Natural killer cell (primary cell): ENCODE measurements at places on chromosomes 12 and 14. TPM values are rescaled to one million over a fixed set of nuclear protein-coding genes. Genes with fewer than 3 reads are reported as not detected.
A peak's percentile ranks its signal among the peaks of the same experiment; 100 is the strongest.

GRCh38 chr14:104917116-104917515 lies 7.6 kb upstream of the PLD4 start:
- no peak overlapping the region for H3K4me3 ChIP-seq
- no peak for DNase-seq
- no peaks in the 10 kb centered on the region for H3K4me1 ChIP-seq
- no peaks in the 10 kb centered on the region for H3K27me3 ChIP-seq
- H3K36me3 ChIP-seq, result no peaks in the 10 kb centered on the region

GRCh38 chr14:20934148-20934762 lies 21.0 kb upstream of the RNASE2 start:
- H3K4me3 ChIP-seq, result no peak overlapping the region
- H3K4me1 ChIP-seq, result no peaks in the 10 kb centered on the region
- H3K27me3 ChIP-seq, result no peaks in the 10 kb centered on the region
- no peak overlapping the region for H3K27ac ChIP-seq
- peak; percentile 19 for DNase-seq

Gene GSC
- 0.28 TPM for total RNA-seq

Gene PSMB5
- total RNA-seq, result 16.4 TPM

DNA sequence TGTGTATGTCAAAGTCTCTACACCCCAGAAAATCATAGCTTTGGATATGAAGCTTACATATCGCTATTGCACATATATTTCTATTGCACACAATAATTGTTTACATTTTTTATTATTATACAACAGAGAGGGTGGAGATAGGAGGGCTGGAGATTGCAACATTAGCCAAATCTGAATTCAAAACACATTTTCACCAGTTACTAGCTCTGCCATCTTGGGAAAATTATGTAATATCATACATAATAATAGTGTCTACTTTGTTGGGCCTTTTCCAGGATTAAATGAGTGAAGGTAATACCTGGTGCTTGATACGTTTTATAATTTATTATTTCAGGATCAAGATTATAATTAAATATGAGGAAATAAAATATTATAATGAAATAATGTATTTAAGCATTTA lies 507.4 kb upstream of the TBX3 start:
- H3K4me1 ChIP-seq, result no peaks in the 10 kb centered on the region
- no peaks in the 10 kb centered on the region for H3K36me3 ChIP-seq
- no peak overlapping the region for H3K27ac ChIP-seq

- H3K27ac ChIP-seq, result no peak overlapping the region
- no peak for DNase-seq
Measured at GRCh38 chr12:49274396-49275069, 9.7 kb downstream of the TUBA1C start.

GRCh38 chr14:90027842-90028241 lies 34.0 kb upstream of the KCNK13 start:
- H3K27me3 ChIP-seq, result no peaks in the 10 kb centered on the region
- peaks cover 20% of the 10 kb centered on the region for H3K36me3 ChIP-seq

GRCh38 chr14:28570391-28570790 lies 196.2 kb upstream of the FOXG1 start:
- H3K4me3 ChIP-seq, result no peak overlapping the region
- H3K27ac ChIP-seq, result no peak overlapping the region
- no peaks in the 10 kb centered on the region for H3K27me3 ChIP-seq
- DNase-seq, result no peak

Gene SMIM41
- total RNA-seq, result not detected

DNA sequence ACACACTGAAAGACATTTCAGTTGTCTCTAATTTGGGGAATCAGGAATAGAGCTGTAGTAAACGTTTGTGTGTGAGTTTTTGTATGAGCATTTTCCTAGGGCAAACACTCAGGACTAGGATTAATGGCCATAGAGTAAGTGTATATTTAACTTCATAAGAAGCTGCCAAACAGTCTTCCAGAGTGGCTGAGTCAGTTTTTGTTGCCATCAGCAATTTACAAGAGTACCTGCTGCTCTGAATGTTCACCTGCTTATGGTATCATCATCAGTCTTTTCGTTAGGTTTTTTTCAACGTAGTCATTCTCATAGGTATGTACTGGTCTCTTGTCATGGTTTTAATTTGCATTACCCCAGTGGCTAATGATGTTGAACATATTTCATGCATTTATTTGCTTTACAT lies 30.6 kb upstream of the TRHDE start:
- H3K27me3 ChIP-seq, result no peaks in the 10 kb centered on the region
- no peak overlapping the region for H3K4me3 ChIP-seq
- H3K36me3 ChIP-seq, result no peaks in the 10 kb centered on the region
- no peaks in the 10 kb centered on the region for H3K4me1 ChIP-seq

DNA sequence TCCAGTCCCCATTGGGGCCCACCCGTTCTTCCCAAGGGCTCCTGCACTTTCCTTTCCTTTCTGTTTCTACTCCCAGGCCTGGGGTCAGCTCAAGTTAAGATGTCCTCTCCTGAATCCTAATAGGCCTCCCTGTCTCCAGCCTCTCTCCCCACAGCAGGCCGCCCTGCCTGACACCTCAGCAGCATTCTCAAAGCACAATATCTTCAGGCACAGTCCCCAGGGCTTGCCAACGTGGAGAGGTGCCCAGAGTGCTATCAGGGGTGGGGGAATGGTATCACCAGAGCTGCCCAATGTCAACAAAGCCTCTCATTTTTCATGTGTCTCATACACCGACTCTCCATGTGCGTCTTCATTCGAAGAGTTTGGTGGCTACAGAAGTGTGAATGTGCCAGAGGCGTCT lies 123.0 kb downstream of the FOXN3 start:
- H3K4me1 ChIP-seq, result peaks cover 27% of the 10 kb centered on the region
- H3K36me3 ChIP-seq, result peaks cover 5% of the 10 kb centered on the region
- no peaks in the 10 kb centered on the region for H3K27me3 ChIP-seq

DNA sequence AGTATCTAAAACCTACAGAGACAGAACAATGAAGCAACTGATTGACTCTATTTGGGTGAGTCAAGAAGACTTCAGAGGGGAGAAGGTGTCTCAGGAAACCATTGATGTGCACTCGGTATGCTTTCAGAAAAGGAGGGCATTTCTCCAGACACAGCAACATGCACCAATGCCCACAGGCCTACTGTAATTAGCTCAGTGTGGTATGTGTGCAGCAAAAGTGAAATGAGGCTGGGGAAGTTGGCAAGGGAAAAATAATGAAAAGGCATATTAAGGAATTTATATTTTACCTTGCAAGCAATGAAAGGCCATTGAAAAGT lies 158.4 kb upstream of the GRIP1 start:
- H3K4me3 ChIP-seq, result no peak overlapping the region
- no peak for DNase-seq
- H3K36me3 ChIP-seq, result no peaks in the 10 kb centered on the region
- no peak overlapping the region for H3K27ac ChIP-seq
- H3K4me1 ChIP-seq, result no peaks in the 10 kb centered on the region

Gene CLEC2A
- total RNA-seq, result not detected

DNA sequence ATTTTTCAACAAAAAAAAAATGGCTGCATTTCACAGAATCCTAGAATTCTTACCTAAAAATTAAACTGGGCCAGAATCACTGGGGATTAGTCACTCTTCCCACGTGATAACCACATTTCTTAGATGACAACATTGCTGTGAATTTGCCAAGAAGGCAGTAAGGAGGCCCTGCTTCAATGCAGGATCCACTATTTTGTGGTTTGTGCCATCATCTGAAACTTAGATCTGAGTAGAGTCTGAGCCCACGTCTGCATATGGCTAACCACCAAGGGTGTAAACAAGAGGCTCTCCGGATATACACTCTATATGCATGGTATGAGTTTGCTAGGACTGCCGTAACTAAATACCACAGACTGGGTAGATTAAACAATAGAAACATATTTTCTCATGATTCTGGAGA lies 24.4 kb upstream of the TBX5 start:
- no peak overlapping the region for H3K27ac ChIP-seq
- no peaks in the 10 kb centered on the region for H3K4me1 ChIP-seq
- no peaks in the 10 kb centered on the region for H3K36me3 ChIP-seq
- no peaks in the 10 kb centered on the region for H3K27me3 ChIP-seq
- no peak overlapping the region for H3K4me3 ChIP-seq
- DNase-seq, result no peak

- H3K4me3 ChIP-seq, result no peak overlapping the region
- no peaks in the 10 kb centered on the region for H3K27me3 ChIP-seq
- H3K4me1 ChIP-seq, result peaks cover 5% of the 10 kb centered on the region
- DNase-seq, result no peak
- no peaks in the 10 kb centered on the region for H3K36me3 ChIP-seq
- no peak overlapping the region for H3K27ac ChIP-seq
Measured at GRCh38 chr12:76156726-76157125, 72.2 kb upstream of the NAP1L1 start.

Gene CD163
- 2.9 TPM for total RNA-seq

Gene SLC25A21
- not detected for total RNA-seq

Gene APOF
- total RNA-seq, result not detected

Gene KRT74
- 0.38 TPM for total RNA-seq

DNA sequence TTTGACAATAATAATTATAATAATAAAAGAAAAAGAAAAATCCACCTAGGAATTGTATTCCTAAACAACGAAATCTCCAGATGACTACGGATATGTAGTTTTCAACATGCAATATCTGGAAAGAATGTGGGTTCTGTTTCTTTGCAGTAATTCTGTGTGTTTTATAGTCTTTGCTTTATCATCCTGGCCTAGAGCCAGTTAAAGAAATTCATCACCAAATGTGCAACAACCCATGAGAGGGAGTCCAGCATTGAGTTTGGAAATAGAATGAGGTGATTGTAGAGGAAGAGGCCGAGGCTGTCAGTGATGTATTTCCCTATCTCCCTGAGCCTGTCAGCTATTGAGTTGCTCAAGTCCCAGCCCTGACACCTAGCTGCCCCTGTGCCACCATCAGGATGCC lies 200.5 kb upstream of the DCN start:
- H3K4me3 ChIP-seq, result no peak overlapping the region
- no peak overlapping the region for H3K27ac ChIP-seq
- no peak for DNase-seq
- H3K4me1 ChIP-seq, result no peaks in the 10 kb centered on the region

Gene SYNDIG1L
- total RNA-seq, result not detected

- DNase-seq, result no peak
- H3K27ac ChIP-seq, result no peak overlapping the region
- no peaks in the 10 kb centered on the region for H3K4me1 ChIP-seq
- H3K36me3 ChIP-seq, result no peaks in the 10 kb centered on the region
- no peak overlapping the region for H3K4me3 ChIP-seq
Measured at GRCh38 chr14:101336183-101336582, 225.1 kb upstream of the DIO3 start.

Gene SDR9C7
- 0.20 TPM for total RNA-seq

GRCh38 chr14:72613975-72614319 lies 280.0 kb downstream of the DPF3 start:
- H3K36me3 ChIP-seq, result no peaks in the 10 kb centered on the region
- H3K27me3 ChIP-seq, result no peaks in the 10 kb centered on the region
- peaks cover 7% of the 10 kb centered on the region for H3K4me1 ChIP-seq

DNA sequence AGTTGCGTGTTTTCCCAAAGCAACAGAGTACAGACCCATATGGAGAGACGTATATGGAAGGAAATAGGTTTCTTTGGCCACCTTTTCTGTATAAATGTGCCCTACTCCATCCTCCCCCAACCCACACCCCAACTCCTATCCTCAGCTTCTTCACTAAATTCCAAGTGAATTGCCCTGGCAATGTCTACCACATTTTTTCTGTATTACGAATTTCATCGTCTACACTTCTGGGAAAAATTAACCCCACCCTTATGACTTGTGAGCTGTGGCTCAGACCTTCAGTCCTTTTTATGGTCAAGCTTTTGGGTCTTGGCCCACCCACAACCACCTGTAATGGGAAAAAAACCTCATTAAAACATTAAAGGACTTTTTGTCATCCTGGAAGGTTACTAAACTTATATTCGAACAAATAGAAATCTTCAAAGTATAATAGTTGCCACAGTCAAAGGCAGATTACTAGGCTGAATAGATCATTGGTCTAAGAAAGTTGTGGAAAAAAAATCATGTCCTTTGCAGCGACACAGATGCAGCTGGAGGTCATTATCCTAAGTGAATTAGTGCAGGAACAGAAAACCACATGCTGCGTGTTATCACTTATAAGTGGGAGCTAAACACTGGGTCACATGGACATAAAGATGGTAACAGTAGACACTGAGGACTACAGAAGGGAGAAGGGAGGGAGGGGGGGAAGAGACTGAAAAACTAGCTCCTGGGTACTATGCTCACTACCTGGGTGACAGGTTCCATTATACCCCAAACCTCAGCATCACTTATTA lies 15.7 kb upstream of the NFKBIA start:
- H3K27ac ChIP-seq, result no peak overlapping the region
- H3K4me3 ChIP-seq, result no peak overlapping the region
- H3K4me1 ChIP-seq, result peaks cover 38% of the 10 kb centered on the region
- no peaks in the 10 kb centered on the region for H3K36me3 ChIP-seq

- H3K27ac ChIP-seq, result peak overlapping the region; percentile 96
- DNase-seq, result no peak
- peak overlapping the region; percentile 72 for H3K4me3 ChIP-seq
Measured at GRCh38 chr14:35122696-35123387, 490 bp downstream of the PRORP start.

Gene IQSEC3
- total RNA-seq, result 7.1 TPM

Gene MUCL1
- not detected for total RNA-seq

DNA sequence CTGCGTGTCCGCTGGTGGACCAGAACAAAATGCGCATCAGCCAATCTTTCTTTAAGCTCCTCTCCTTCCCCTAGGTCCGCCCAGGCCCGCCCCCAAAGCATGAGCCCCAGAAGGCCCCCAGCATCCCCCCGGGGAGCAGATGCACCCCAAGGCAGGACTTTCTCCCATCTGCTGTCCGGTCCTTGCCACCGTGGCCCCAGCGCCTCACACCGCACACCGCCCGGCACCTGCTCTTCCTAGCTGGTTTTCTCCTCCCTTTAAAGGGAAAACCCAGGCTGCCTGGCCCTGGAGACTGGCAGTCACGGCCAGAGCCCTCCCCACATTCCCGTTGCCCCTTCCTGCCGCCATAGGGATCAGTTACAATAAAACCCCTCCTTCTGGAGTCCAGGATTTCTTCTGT lies 30.2 kb downstream of the RIMBP2 start:
- no peaks in the 10 kb centered on the region for H3K27me3 ChIP-seq
- H3K4me3 ChIP-seq, result no peak overlapping the region
- H3K36me3 ChIP-seq, result no peaks in the 10 kb centered on the region

- H3K27me3 ChIP-seq, result peaks cover under 1% of the 10 kb centered on the region
- H3K27ac ChIP-seq, result no peak overlapping the region
- H3K4me3 ChIP-seq, result no peak overlapping the region
- H3K36me3 ChIP-seq, result peaks cover 11% of the 10 kb centered on the region
Measured at GRCh38 chr12:442235-442884, 17.4 kb upstream of the B4GALNT3 start.

- no peaks in the 10 kb centered on the region for H3K36me3 ChIP-seq
- H3K4me3 ChIP-seq, result no peak within 1 kb of the TSS
- no peak for DNase-seq
- H3K4me1 ChIP-seq, result no peaks in the 10 kb centered on the region
- no peaks in the 10 kb centered on the region for H3K27me3 ChIP-seq
Measured at GRCh38 chr12:16347391-16348298, at the start of gene MGST1. TSS of gene MGST1 (plus strand) at chr12:16347645. CDS start at chr12:16354253, 6,608 bp downstream.

DNA sequence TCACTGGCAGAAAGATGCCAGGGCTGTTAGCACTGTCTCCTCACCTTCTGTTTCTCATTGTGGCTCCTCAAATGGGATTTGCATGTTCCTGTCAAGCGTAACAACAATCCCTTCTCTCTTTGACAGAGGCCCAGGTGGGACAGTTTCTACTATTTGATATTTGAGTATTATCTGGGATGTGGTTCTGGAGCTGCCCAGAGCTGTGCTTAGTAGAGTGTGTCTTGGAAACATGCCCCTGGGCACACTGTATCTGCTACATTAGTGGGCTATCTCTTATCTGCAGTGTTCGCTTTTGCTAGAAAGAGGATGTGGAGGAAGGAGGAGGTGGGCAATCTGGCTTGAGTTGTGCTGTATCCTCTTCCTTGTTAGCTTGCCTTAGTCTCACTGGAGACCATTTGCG lies 3.8 kb upstream of the ACADS start:
- peaks cover 15% of the 10 kb centered on the region for H3K4me1 ChIP-seq
- no peaks in the 10 kb centered on the region for H3K27me3 ChIP-seq
- no peak overlapping the region for H3K4me3 ChIP-seq
